ENCODE measurements at places on chromosomes 7 and 10.

- no peak for DNase-seq
Observed at GRCh38 chr7:53418834-53419482, 383.5 kb downstream of the POM121L12 start.

DNA sequence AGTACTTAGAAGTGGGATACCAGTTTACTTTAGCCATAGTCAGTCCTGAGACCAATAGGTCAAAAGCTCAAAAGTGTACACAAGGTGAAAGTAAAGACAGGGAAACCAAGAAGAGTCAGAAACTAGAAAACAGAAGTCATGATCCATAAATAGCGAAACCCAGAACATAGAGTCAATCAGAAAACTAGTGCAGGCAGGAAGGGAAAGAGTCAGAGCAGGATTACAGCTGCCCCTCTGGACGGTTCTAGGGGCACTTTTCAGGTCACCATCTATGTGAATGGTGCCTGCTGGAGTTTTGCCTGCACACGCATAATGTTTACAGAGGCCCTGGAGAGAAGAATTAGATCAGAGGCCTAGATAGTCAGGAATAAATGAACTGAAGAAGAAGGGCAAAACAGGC, 22.4 kb upstream of the DMTF1 start:
- no peak for DNase-seq

DNA sequence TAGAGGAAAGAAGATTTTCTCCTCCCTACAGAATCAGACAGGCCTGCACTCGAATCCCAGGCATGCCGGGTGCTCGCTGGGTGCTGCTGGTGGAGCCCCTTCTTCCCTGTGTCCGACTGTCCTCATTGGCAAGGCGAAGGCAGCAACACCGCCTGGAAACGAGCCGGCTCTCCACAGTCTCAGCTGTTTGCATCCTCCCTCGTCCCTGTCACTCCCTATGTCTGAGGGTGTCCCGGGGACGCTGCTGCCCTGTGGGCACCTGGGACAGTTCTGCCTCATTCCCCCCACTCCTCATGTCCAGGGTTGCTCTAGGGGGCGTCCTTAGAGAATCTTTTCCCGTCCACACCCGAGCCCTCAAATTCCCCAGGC, 31.6 kb upstream of the TMEM72 start:
- DNase-seq = no peak

DNA sequence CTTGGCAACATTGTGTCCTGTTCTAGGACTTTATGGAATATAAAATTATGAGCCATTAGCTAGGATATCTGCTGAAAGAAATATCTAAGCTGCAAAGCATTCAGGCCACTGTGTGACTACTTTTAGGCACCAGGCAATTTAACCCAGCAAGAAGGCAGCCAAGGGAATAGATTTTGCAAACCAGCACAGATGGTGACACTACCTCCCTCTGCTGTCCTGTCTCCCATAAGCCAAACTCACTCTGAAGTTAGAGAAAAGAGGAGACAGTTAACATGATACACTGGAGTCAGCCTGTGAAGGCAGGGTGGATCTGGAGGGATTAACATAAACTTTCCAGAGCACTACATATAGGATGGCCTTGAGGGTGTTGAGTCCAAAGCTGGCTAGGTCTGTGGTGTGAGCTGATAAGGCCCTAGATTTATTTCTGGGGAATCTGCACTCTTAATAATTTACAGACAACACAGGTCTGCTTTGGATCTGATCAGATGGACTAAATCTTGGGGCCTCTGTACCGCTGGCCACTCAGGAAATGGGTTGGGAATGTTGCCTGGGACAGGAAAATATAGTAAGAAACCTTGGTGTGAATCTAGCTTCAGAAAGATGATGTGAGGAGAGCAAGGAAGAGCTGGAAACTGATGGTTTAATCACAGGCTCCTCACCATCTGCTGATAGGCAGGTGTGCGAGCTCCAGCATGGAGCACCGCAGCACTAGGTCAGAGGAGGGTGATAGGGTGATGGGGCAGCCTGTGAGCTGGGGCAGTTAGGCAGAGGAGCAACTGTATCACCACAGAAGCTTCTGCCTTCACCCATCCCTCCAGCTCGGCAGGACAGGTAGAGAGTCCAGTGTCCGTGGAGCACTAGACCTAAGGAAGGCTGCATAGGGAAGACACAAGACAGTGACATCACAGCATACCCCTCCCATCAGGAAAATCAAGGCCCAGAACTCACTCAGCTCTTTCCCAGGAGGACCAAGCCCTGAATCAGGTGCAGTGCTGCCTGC, 229.9 kb upstream of the PRSS1 start:
- no peak for DNase-seq

DNA sequence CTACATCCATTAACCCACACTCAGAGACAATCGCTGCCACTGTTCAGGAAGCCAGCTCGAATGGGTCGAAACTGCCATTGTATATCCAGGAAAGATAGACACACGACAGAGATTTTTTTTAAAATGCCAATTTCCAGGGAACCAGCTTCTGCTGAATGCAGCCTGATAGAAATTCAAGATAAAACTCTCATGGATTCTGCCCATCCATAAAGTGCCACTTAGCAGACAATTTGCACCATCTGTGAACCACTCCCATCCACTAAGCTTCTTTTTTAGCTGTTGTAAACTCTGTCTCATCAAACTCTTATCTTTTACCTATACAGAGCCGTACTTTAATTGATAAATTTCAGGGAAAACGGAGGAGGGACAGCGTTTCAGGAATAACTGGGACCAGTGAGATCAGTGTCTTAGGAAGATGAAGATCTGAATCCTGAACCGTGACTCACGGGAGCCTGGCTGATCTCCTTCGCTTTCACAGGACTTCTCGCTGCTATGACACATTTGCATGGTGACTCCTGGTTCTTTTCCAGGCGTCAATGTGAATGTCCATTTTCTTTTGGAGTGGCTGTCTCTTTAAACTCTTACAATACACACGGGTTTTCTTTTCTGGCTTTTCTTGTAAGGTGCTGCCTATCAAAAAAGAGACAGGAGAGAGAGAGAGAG, 103.4 kb downstream of the FAM204A start:
- DNase-seq = no peak

All from skeletal muscle cell (primary cell).